ENCODE measurements at places on chromosomes 12 and 14.

- no peak for DNase-seq
Measured at GRCh38 chr12:122079033-122079531, 526 bp downstream of the MLXIP start.

- DNase-seq, result no peak
Measured at GRCh38 chr12:10497602-10498001, 8.1 kb upstream of the EIF2S3B start.

GRCh38 chr12:73547421-73547820, 990.2 kb upstream of the ATXN7L3B start:
- DNase-seq, result no peak

DNA sequence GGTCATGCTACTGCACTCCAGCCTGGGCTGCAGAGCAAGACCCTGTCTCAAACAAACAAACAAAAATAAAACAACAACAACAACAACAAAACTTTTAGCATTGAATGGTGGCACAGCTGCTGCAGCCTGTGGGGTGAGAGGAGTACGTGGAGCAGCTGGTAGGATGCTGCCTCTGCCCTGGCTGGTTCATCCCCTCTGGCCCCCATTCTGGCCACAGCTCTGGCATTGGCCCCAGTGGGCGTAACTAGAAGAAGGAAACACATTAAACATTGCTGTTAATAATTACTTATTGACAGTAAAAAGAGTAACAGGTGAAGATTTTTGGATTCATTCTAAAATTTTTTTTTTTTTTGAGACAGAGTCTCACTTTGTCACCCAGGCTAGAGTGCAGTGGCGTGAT, 28.8 kb upstream of the C2CD5 start:
- no peak for DNase-seq

GRCh38 chr12:97292588-97292987, 170.0 kb upstream of the RMST start:
- no peak for DNase-seq
